ENCODE measurements at places on chromosomes 1 and 21. TPM values are rescaled to one million over a fixed set of nuclear protein-coding genes. Genes with fewer than 3 reads are reported as not detected.

Gene HEYL
- 2.3 TPM for total RNA-seq

Gene KRTAP19-3
- not detected for total RNA-seq

Gene LINGO4
- total RNA-seq, result 0.24 TPM

Gene TLR5
- 2.2 TPM for total RNA-seq

Gene IGSF9
- total RNA-seq, result 25.9 TPM

Gene KRTAP19-7
- not detected for total RNA-seq

Gene MEX3A
- 0.66 TPM for total RNA-seq

Gene GPR25
- total RNA-seq, result not detected

Gene CFHR3
- total RNA-seq, result not detected

Gene C2CD4D
- 0.51 TPM for total RNA-seq

Gene PROK1
- not detected for total RNA-seq

Gene GCLM
- 15.0 TPM for total RNA-seq

Gene HPCAL4
- 0.07 TPM for total RNA-seq

Gene TGFB2
- 8.5 TPM for total RNA-seq

Gene RIMS3
- total RNA-seq, result 11.9 TPM

Gene EDN2
- total RNA-seq, result 5.8 TPM

Gene LCE1B
- total RNA-seq, result not detected

Gene PRDM16
- 1.6 TPM for total RNA-seq

Gene LCE6A
- total RNA-seq, result not detected

Gene FCGR2B
- 5.1 TPM for total RNA-seq

Gene HECTD3
- total RNA-seq, result 143 TPM

Gene SLC45A3
- 18.8 TPM for total RNA-seq

Data from mucosa of descending colon (tissue), 3 donors.